ENCODE measurements at places on chromosomes 3 and 15.

DNA sequence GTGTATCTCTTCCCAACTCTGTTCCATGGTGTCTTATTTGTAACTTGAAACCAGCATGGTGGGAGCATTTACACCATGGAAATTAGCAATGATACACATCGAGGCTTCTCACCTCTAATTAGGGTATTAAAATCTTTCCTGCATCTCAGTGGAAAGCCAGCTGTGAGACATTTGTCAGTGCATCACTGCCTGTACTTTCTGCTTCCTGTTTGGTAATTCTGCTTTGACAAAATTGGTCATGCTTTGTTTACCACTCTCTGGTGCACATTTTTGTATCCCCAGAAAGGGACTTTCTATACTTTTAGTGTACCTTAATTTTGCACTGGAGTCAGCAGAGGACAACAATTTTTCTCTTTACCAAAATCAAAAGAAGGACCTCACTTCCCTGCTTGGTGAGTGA is 402.1 kb downstream of the PDCD6IP start:
- no peaks in the 10 kb centered on the region for H3K36me3 ChIP-seq
- no peak overlapping the region for H3K4me3 ChIP-seq
- DNase-seq, result no peak
- no peak overlapping the region for H3K27ac ChIP-seq

- no peak overlapping the region for H3K27ac ChIP-seq
- no peaks in the 10 kb centered on the region for H3K4me1 ChIP-seq
- no peaks in the 10 kb centered on the region for H3K36me3 ChIP-seq
- DNase-seq, result no peak
Observed at GRCh38 chr3:155254445-155254844, 39.0 kb downstream of the STRIT1 start.

GRCh38 chr3:127738192-127738840 is 65.6 kb downstream of the ABTB1 start:
- no peaks in the 10 kb centered on the region for H3K27me3 ChIP-seq
- H3K27ac ChIP-seq, result peak overlapping the region; percentile 61
- no peak overlapping the region for H3K4me3 ChIP-seq

GRCh38 chr15:51558411-51558810 is 64.2 kb downstream of the DMXL2 start:
- no peak for DNase-seq
- no peak overlapping the region for H3K27ac ChIP-seq
- no peaks in the 10 kb centered on the region for H3K4me1 ChIP-seq
- no peak overlapping the region for H3K4me3 ChIP-seq

- H3K27me3 ChIP-seq, result no peaks in the 10 kb centered on the region
- no peak overlapping the region for H3K27ac ChIP-seq
- H3K36me3 ChIP-seq, result no peaks in the 10 kb centered on the region
- H3K4me3 ChIP-seq, result no peak overlapping the region
Observed at GRCh38 chr3:181943285-181943684, 231.6 kb downstream of the SOX2 start.

GRCh38 chr15:89163271-89164055 is 57.9 kb downstream of the RLBP1 start:
- H3K4me3 ChIP-seq, result no peak overlapping the region
- no peaks in the 10 kb centered on the region for H3K36me3 ChIP-seq
- no peak overlapping the region for H3K27ac ChIP-seq
- no peak for DNase-seq
- H3K27me3 ChIP-seq, result no peaks in the 10 kb centered on the region

DNA sequence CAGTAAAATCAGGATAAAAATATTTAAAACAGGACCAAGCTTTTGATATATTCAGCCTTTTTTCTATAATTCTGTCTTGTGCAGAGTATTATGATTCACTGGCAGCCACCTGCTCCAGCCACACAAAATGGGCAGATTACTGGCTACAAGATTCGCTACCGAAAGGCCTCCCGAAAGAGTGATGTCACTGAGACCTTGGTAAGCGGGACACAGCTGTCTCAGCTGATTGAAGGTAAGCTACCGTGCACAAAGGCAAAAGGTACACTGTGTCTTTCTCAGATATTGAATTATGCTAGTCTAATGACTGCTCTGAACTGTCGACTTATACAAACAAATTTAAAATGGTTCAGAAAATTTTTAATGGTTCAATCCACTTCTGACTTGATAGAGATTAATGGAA is 114.2 kb downstream of the HCN4 start:
- DNase-seq, result no peak
- no peaks in the 10 kb centered on the region for H3K27me3 ChIP-seq
- no peaks in the 10 kb centered on the region for H3K36me3 ChIP-seq
- no peaks in the 10 kb centered on the region for H3K4me1 ChIP-seq
- H3K4me3 ChIP-seq, result no peak overlapping the region

- no peaks in the 10 kb centered on the region for H3K36me3 ChIP-seq
- H3K4me3 ChIP-seq, result no peak overlapping the region
- DNase-seq, result no peak
- no peaks in the 10 kb centered on the region for H3K27me3 ChIP-seq
- no peaks in the 10 kb centered on the region for H3K4me1 ChIP-seq
Observed at GRCh38 chr3:75985432-75985831, 200.1 kb upstream of the ZNF717 start.

DNA sequence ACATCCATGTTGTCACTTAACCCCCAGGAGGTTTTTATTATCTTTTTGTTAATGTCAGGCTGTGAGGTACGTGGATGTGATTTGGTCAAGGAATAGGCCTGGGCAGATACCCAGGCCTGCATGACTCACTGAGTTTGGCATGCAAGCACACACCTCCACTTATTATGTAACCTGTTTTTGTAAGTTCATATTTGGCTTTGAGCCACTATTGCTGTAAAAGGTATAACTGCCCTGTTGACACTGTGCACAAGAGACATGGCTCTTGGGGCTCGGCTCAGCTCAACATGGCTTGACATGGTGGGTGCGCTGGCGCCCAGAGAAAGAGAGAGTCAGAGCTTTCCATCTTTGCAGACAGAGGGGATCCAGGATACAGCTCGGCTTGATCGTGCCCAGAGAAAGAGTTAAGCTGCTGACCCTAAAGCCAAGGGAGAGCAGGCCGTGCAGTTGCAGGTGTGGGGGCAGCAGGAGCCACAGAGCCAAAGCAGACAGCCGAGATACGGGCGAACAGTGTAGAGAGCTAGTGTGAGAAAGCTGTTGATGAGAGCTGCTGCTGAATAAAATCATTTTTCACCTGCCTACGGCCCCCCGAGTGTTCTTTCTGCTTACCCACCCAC is 67.9 kb upstream of the UNC13C start:
- DNase-seq, result peak; percentile 30
- no peaks in the 10 kb centered on the region for H3K36me3 ChIP-seq
- H3K4me1 ChIP-seq, result no peaks in the 10 kb centered on the region
- no peaks in the 10 kb centered on the region for H3K27me3 ChIP-seq
- no peak overlapping the region for H3K4me3 ChIP-seq
- no peak overlapping the region for H3K27ac ChIP-seq
